ENCODE measurements at places on chromosomes 1 and 21.
A peak's percentile ranks its signal among the peaks of the same experiment; 100 is the strongest.

GRCh38 chr1:67735806-67736627 is 51.0 kb downstream of the GADD45A start:
- peak; percentile 62 for DNase-seq

GRCh38 chr21:20783611-20784010 is 214.6 kb upstream of the NCAM2 start:
- DNase-seq: no peak

DNA sequence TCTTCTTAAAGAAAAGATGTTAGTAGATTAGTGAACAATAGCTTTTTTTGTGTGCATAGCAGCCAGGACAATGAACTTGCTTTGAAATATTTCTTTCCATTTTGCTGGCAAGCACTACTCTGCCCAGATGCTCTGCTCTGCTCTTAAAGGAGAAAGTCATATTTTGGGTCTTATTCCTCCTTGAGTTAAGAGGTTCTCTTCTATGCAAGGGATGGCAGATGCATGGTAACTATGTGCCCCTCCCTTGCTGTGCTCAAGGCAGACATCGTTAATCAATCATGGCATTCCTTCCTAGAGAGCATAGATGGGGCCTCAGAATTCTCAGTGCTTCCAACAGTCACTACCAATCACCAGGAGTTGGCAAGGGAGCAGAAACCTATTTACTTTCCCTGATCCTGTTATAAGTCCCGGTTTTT is 27.6 kb downstream of the NIPAL3 start:
- no peak for DNase-seq

DNA sequence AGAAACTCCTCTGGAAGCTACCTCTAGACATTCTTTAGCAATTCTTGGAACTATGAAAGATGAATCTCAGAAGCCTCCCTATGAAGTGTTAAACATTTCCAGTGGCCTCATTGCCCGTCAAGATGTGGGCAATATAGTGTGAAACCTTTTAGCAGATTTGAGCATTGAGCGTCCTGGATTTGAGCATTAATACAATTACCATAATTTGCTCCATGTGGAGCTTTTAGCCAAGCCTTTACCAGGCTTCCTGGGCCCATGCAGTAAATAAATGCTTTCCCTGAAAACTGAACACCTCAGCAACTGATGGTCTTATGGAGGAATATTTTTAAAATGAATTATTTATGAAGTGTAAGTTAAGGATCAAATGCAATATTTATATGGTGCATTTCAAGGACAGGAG is 162.0 kb downstream of the FGGY start:
- no peak for DNase-seq

Measured in activated CD4-positive, CD25-positive, alpha-beta regulatory T cell treated with anti-CD3 and anti-CD28 coated beads, Interleukin-2, amount 50 U/mL, for 72 hours (primary cell).